ENCODE measurements at places on chromosomes 16 and 17.

- no peak for DNase-seq
Measured at GRCh38 chr17:27980043-27980442, 62.4 kb upstream of the NLK start.

DNA sequence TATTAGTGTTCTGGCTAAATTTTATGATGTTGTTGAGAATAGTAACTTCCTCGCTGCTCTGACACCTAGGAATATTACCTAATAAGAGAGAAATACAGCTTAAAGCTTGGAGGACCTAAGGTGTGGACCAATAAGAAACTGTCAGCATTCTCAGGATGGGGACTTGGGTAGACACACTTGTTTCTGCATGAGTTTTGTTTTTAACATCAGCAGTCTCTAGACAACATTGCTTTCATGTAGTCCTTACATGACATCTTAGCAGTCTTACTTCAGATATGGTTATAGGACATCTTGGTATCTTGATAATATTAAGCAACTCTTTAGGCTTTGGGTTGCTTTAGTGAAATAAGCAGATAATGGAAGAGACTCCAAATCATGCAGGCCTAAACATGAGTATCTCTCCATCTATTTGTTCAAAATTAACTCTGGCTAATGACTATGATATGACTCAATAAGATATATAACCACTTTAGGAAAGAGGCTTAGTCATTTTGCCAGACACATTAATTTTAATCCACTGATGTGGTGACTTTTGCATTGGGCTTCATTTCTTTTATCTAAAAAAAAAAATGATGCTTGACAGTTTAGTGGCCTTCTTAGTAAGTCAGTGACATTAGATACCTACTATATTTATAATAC is 84.5 kb downstream of the WNT3 start:
- DNase-seq: no peak

DNA sequence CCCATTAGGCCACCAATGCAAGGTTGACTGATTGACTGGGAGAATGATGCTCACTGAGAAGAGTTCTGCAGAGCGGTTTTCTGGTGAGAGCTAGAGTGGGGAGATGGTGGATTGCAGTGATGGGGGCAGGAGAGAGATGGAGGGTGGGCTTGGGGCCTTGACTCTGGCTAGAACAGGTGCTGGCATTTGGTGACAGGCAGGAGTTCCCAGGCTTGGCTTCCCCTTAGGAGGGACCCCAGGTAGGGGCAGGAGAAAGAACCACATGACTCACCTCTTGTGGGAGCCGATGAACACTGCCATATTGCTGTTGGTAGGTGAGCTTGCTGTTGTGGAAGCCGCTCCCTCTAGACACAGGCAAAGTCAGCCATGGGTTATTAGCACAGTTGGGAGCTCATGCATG is 8.0 kb downstream of the CD300LB start:
- no peak for DNase-seq

- peak; percentile 14 for DNase-seq
Measured at GRCh38 chr17:52170963-52171572, 12.6 kb upstream of the CA10 start.

- no peak for DNase-seq
Measured at GRCh38 chr17:44932096-44932786, 15.3 kb downstream of the KIF18B start.

- no peak for DNase-seq
Measured at GRCh38 chr16:83819361-83819760, 11.6 kb downstream of the HSBP1 start.

DNA sequence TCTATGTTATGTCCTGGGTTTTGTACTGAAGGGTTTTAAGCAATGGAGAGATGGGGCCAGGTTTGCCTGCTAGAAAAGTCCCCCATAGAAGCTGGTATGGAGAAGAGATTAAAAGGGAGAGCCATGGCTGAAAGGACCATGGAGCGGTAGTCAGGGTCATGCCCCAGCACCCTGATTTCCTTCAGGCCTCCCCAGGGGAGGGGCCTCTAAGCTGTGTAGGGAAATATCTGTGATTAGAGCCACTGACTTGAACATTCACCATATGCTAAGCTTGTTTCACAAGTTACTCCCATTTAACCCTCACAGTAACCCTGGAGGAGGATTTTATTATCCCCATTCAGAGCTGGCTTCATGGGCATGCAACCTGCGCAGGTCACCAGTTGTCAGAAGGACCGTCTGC is 3.8 kb upstream of the ATP2A3 start:
- no peak for DNase-seq

DNA sequence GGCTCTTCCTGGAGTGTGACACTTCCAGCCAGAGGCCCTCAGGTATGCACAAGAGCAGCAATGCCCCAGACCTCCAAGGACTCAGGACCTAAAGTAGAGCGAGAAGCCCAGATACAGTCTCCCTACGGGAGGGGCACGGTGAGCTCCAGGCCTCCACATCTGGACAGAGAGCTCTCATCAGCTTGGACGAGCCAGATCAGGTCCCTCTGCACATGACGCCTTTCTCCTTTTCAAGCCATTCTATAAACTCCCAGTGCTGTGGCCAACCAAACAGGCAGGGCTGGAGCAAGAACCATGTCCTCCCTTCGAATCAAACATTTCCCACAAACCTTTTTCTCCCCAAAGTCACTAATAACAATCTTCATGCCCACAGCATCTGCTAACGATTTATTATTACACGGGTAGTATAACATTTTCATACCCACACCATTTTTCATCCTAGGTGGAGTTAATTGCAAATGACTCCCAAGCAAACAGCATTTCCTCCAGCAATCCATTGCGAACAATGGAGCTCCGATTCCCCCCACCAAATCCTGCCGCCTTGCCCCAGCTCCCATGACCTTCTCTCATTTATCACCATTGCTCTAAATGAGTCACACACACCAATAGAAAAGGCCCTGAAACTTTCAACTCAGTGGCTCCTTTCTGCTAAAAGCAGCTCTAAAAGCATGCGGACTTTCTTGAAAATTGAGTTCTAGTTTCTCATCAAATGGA is 24.2 kb upstream of the NLRP1 start:
- DNase-seq: no peak

DNA sequence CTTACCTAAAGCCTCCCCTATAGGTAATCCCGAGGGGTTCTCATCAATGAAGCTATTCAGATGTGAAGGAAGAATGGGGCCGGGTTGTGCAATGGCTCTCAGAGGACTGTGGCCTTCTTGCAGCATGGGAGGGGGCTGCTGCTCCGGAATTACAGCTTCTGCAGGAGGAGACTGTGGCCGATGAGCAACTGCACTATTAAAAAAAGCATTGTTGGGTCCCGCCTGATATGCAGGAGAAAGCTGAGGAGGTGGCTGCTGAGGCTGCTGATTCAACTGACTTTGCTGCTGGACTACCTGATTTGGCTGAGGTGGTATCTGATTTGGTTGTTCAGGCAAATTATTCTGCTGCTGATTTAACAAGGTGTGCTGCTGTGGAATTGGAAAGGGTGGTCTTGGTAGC is 64.8 kb downstream of the CACNG1 start:
- no peak for DNase-seq

DNA sequence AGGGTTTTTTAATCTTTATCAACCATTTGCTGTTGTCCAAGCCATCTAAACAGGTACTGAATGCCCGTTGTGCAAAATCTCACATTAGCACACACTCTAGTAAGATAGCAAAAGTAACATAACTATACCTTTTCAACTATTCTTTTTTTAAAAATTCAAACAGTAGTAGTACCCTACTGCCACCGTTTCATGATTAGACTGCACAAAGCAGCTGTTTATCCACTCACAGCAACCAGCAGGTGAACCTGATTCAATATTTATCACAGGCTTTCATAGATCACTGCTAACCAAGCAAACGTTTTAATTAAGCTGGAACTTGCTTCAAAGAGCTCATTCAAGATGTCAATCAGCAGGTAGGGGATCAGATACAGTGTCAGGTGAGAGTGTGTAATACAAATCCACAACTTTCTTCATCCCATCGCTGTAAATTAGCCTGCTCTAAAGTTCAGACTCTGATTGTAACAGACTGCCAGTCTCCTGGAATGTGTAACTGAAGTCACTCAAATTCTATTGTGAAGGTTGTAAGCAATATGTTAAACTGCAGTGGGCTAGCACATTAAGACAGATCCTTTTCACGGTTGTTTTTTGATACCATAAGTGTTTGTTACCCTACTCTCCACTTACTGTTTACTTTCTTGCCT is 47.3 kb downstream of the BRIP1 start:
- DNase-seq: peak; percentile 53

DNA sequence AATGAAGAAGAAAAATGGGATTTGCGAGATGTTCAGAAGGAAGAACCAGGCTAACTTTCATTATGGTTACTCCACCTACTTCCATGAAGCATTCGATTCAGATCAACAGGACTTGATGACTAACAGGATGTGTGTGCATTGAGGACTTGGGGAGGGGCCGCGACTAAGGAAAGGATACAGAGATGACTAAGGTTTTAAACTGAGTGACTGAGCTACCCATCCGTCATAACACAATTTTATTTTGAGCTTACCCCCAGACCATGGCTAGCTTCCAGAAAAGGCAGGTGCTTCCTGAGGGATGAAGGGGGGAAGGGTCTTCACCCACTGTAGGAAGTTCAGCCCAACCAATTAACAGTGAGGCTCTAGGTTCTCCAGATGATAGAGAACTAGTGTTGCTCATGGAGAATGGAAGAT is 2.5 kb upstream of the CDYL2 start:
- DNase-seq: no peak

GRCh38 chr16:58578642-58579041 is 51.0 kb downstream of the CNOT1 start:
- DNase-seq: no peak

GRCh38 chr17:62963296-62963695 is 2.7 kb upstream of the TANC2 start:
- DNase-seq: no peak

- no peak for DNase-seq
Measured at GRCh38 chr16:66487580-66488275, 60.6 kb downstream of the BEAN1 start.

DNA sequence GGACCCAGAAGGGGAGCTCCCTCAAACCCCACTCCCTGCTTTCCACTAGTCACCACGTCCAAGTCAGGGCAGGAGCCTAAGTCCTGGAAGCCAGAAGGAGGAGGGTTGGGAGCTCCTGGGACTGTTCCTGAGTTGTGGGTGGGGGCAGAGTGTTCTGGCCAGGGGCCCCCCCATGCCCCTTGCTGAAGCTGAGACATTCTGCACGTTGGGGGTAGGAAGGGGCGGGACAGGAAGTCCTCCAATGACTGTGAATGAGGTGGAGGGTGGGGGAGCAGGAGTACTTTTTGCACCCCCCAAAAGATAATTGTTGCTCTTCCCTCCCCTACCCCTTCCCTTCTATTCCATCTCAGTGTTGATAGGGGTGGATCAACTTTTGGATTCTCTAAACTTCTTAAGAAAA is 21.4 kb upstream of the C17orf113 start:
- no peak for DNase-seq

DNA sequence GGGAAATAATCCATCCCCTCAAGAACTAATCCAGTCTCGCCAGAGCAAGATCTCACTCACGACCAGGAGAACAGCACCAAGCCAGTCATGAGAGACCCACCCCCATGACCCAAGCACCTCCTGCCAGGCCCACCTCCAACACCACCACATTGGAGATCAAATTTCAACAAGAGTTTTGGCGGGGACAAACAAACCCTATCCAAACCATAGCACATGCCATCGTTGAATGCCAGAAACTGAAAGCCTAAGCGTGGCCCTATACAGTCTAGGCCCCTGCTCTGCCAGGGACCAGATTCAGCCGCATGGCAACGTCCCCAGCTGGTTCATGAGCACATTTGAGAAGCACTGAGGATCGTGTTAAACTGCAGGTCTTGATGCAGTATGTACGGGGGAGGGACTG is 57.3 kb downstream of the AXIN2 start:
- no peak for DNase-seq

DNA sequence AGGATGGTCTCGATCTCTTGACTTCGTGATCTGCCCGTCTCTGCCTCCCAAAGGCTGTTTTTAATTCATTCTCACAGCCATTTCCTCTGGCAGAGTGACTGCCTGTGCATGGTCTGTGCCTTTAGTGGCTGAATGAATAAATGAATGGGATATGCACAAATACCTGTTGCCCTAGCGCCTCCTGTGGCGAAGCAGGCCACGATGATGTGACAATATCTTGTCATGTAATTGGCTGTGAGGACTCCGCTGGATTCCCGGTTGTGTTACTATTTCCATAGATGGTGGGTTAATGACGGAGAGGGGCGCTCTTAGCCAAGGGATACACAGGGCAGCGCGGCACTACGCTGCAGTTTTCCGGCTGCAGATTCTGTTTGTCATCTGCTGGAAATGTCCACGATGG is 26.8 kb upstream of the ENDOV start:
- no peak for DNase-seq

GRCh38 chr16:80591071-80591915 is 50.5 kb downstream of the DYNLRB2 start:
- no peak for DNase-seq

DNA sequence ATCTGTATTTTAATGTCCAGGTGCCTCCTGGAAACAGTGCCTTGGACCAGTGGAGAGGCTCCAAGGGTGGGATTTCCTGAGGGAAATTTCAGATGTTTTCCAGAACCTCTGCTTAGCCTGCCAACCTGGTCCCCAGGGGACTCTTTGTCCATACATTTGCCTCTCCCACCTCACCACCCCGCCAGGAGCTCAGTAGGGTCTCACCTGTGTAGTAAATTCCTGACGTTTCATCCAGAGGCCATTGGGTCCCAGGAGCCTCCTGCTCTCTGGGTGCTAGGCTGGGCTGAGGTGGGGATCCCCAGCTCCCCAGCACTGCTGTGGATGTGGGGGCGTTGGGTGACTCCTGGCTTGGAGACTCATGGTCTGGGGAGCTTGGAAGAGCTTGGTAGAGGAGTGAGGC is 2.7 kb downstream of the NLRP1 start:
- no peak for DNase-seq

DNA sequence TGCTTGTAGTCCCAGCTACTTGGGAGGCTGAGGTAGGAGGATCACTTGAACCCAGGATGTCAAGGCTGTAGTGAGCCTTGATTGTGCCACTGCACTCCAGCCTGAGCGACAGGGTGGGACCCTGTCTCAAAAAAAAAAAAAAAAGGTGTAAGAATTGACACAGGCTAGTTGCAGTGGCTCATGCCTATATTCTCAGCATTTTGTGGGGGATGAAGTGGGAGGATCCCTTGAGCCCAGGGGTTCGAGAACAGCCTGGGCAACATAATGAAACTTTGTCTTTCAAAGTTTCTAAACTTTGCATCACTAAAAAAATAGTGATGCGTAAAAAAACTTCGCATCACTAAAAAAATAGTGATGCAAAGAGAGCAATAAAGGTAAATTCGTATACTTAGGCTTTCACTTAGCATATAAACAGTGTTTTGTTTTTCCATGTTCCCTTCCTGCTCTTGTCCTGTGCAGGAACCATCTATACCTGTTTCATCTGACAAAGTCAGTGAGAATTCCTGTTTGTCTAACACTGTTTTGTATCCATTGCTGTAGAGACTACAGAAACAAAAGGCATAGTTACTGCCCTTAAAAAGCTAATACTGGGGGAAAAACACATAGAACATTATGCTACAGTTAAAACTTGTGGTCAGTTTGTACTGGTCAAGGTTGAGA is 32.1 kb downstream of the CTCF start:
- no peak for DNase-seq

- DNase-seq: no peak
Measured at GRCh38 chr17:1190751-1191331, 11.1 kb upstream of the ABR start.

GRCh38 chr16:16021020-16021419 is 71.6 kb downstream of the ABCC1 start:
- no peak for DNase-seq
